Foreskin keratinocyte (primary cell): ENCODE measurements at places on chromosomes 4 and X. TPM values are rescaled to one million over a fixed set of nuclear protein-coding genes. Genes with fewer than 3 reads are reported as not detected.

The NKRF gene
- 5.4 and 6.5 TPM in 2 replicates for polyA plus RNA-seq

The ETDB gene
- polyA plus RNA-seq, result not detected in 2 replicates

The ABCG2 gene
- polyA plus RNA-seq, result 0.76 and 1.5 TPM in 2 replicates

The OCIAD2 gene
- 346 and 453 TPM in 2 replicates for polyA plus RNA-seq

The SORBS2 gene
- polyA plus RNA-seq, result 0.37 and 0.47 TPM in 2 replicates

The GEMIN8 gene
- polyA plus RNA-seq, result 15.2 and 15.6 TPM in 2 replicates

The CYP4V2 gene
- 3.7 and 4.3 TPM in 2 replicates for polyA plus RNA-seq

The DCAF8L2 gene
- not detected in 2 replicates for polyA plus RNA-seq

The HEPH gene
- polyA plus RNA-seq, result 0.04 and 0.28 TPM in 2 replicates

The RBBP7 gene
- 149 and 169 TPM in 2 replicates for polyA plus RNA-seq

The BTC gene
- 0.17 TPM in 2 replicates for polyA plus RNA-seq

The NCAPG gene
- polyA plus RNA-seq, result 19.2 and 23.4 TPM in 2 replicates

The VSIG4 gene
- not detected in 2 replicates for polyA plus RNA-seq

The STARD8 gene
- polyA plus RNA-seq, result 0.10 and 0.12 TPM in 2 replicates

The TRIM75 gene
- polyA plus RNA-seq, result not detected in 2 replicates

The SOD3 gene
- 0.04 TPM in 1 of 2 replicates, not detected in the other for polyA plus RNA-seq

The SPANXN4 gene
- not detected in 2 replicates for polyA plus RNA-seq

The MAGEA4 gene
- not detected in 2 replicates for polyA plus RNA-seq

The MID2 gene
- 3.3 and 3.8 TPM in 2 replicates for polyA plus RNA-seq

The UGT2B15 gene
- polyA plus RNA-seq, result not detected in 2 replicates

The PCYT1B gene
- 0.72 and 1.7 TPM in 2 replicates for polyA plus RNA-seq

The DUSP9 gene
- 1.2 and 1.4 TPM in 2 replicates for polyA plus RNA-seq

The AFP gene
- polyA plus RNA-seq, result 0.37 and 0.57 TPM in 2 replicates

The PRDM5 gene
- polyA plus RNA-seq, result 2.1 and 2.2 TPM in 2 replicates

The SHROOM4 gene
- polyA plus RNA-seq, result 0.08 TPM in 2 replicates

The PCDH7 gene
- 6.7 and 10.9 TPM in 2 replicates for polyA plus RNA-seq

The MUC7 gene
- polyA plus RNA-seq, result not detected in 2 replicates

The XAGE1A gene
- not detected in 2 replicates for polyA plus RNA-seq
